ENCODE measurements at places on chromosomes 2 and 18. TPM values are rescaled to one million over a fixed set of nuclear protein-coding genes. Genes with fewer than 3 reads are reported as not detected.

DNA sequence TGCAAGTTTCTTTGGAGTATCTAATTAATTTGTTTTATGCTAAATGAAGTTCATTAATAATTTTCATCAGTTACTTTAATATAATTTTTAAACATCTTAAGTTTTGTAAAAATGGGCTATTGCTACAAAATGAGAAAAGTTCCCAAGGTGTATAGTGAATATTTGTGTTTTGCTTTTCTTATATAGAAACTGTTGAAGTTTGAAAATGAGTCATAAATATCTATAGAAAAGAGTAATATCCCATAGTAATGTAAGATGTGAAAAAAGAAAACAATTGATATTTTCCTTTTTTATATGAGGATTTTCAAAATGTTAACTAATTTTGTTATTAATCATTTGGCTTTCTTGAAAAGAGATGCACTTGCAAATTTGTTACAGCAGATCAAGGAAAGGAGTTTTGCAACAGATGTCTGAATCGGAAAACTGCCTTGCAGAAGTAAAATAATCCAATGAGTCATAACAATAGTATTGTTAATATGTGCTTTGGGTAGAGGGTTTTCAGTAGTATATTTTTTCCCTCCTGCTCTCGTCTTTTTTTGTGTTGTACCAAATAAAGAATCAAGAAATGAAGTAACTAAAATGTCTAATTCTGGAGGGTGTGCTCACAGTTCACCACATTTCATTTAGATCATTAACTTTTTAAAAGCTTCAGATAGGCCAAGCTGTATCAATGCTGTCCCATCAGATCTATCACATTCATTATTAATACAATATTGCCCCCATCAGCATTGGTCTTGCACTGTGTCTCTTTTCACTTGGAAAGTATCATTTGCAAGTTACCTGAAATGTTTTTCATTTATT is 15.5 kb downstream of the DUSP19 start:
- no peak overlapping the region for H3K4me3 ChIP-seq
- no peaks in the 10 kb centered on the region for H3K36me3 ChIP-seq
- no peaks in the 10 kb centered on the region for H3K27me3 ChIP-seq
- peak; percentile 72 for DNase-seq
- H3K27ac ChIP-seq, result no peak overlapping the region

- no peak for DNase-seq
- no peak overlapping the region for H3K4me3 ChIP-seq
- H3K27me3 ChIP-seq, result no peaks in the 10 kb centered on the region
- H3K27ac ChIP-seq, result no peak overlapping the region
- H3K4me1 ChIP-seq, result no peaks in the 10 kb centered on the region
These were observed 33.2 kb downstream of the MLPH start for GRCh38 chr2:237520290-237520689.

DNA sequence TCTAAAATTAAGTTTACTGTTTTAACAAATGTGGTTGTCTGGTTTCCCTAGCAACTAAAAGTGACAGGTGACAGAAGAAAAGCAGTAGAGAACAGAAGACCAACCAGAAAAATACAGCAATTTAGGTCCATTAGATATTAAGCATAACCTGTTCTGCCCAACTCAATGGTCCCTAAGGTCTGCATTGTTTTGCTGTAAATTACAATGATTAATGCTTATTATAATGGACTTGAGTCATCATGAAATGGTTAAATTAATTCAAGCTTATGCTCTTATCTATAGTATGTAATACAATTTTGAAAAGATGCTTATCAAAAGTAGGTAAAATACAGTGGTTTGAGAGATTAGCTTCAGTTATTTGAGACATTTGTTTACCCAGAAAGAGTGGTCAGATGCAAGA is 378.0 kb downstream of the GRB14 start:
- no peak for DNase-seq
- H3K4me3 ChIP-seq, result no peak overlapping the region
- no peaks in the 10 kb centered on the region for H3K36me3 ChIP-seq
- H3K27ac ChIP-seq, result no peak overlapping the region

DNA sequence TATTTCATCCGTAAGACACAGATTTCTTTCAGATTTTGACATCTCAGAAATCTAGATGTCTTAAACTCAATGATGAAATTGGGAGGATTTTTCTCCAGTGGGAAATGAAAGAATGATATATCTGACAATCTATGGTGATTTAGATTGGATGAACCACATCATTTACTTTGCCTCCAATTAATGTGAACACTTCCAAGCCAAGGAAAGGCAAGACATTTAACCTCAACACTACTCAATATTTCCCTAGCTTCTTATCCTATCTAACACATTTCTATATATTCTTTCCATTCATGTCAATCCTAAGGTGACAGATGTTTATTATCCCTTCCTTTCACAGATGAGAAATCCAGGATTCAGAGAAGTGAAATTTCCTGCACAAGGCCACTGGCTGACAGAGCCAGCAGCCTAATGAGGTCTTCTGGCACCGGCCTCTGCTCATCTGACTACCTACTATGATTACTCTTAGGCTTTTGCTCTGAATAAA is 327.6 kb downstream of the IRS1 start:
- no peak overlapping the region for H3K27ac ChIP-seq
- DNase-seq, result no peak
- no peak overlapping the region for H3K4me3 ChIP-seq
- no peaks in the 10 kb centered on the region for H3K36me3 ChIP-seq
- H3K27me3 ChIP-seq, result no peaks in the 10 kb centered on the region

Gene SLC4A3
- total RNA-seq, result 0.54 TPM

Gene IL1R2
- total RNA-seq, result not detected

Gene POU3F3
- total RNA-seq, result not detected

DNA sequence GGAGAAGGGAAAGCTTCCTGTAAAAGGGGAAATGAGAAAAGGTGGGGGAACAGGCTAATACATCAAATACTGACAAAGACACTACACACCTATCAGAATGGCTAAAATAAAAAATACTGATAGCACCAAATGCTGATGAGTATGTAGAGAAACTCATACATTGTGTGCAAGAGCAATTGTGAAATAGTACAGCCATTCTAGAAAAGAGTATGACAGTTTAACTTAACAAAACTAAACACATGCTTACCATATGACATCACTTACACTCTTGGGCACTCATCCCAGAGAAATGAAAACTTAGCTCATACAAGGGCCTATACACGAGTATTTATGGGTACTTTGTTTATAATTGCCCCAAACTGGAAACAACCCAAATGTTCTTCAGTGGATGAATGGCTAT is 53.4 kb downstream of the ZNF638 start:
- H3K36me3 ChIP-seq, result peaks cover 59% of the 10 kb centered on the region
- H3K27me3 ChIP-seq, result no peaks in the 10 kb centered on the region
- H3K4me1 ChIP-seq, result peaks cover 18% of the 10 kb centered on the region
- H3K27ac ChIP-seq, result peak overlapping the region; percentile 19

Gene ZSWIM2
- not detected for total RNA-seq

GRCh38 chr2:233556881-233557736 is 9.5 kb downstream of the USP40 start:
- peak; percentile 61 for DNase-seq
- H3K4me3 ChIP-seq, result no peak overlapping the region
- peaks cover 28% of the 10 kb centered on the region for H3K36me3 ChIP-seq
- H3K27me3 ChIP-seq, result no peaks in the 10 kb centered on the region

Gene GPR17
- total RNA-seq, result not detected

Gene POTEE
- not detected for total RNA-seq

Gene ZNF396
- 0.13 TPM for total RNA-seq

DNA sequence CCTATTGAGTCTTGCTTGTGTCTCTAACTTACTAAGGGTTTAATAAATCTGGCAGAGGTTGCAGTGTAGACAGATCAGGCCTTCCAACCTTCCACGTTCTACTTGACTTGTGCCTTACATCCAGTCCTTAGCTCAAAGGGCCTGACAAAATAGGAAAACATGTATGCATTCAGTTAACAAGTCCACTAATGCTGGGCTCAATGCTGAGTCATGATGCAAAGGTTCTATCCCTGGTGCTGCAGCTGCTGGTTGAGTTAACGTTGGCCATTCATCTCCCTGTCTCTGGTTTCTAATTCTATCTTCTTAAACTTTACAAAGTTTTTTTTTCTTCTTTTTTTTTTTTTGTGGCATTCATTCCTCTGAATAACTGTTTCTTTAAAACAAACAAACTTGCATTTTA is 46.3 kb upstream of the ITGB6 start:
- no peak for DNase-seq
- H3K36me3 ChIP-seq, result no peaks in the 10 kb centered on the region
- no peak overlapping the region for H3K4me3 ChIP-seq
- H3K4me1 ChIP-seq, result peaks cover 16% of the 10 kb centered on the region
- H3K27ac ChIP-seq, result no peak overlapping the region
- H3K27me3 ChIP-seq, result no peaks in the 10 kb centered on the region

DNA sequence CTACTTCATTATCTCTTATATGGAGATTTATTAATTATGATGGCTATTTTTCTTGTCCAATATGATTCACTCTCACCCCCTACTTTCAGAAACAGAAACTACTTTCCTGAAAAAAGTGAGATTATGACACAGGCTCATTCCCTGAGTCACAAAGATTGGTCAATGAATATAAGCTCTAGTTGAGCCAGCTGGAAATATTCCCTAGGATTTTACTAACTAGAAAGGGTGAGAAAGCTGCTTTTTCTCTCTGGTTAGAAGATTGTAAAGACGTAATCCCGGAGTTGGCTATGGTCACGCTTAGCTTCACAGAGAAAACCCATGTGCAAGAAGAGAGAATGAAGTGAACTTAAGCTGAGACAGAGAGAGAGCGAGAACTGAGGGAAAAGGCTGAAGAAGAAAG is 223.7 kb upstream of the SMAD7 start:
- no peaks in the 10 kb centered on the region for H3K27me3 ChIP-seq
- peak overlapping the region; percentile 58 for H3K4me3 ChIP-seq
- H3K36me3 ChIP-seq, result no peaks in the 10 kb centered on the region
- H3K4me1 ChIP-seq, result peaks cover 46% of the 10 kb centered on the region
- peak overlapping the region; percentile 76 for H3K27ac ChIP-seq

- H3K4me3 ChIP-seq, result no peak overlapping the region
- no peaks in the 10 kb centered on the region for H3K36me3 ChIP-seq
These were observed 568.5 kb upstream of the SOX11 start for GRCh38 chr2:5123582-5124196.

All from GM23248 (cell line).